Omental fat pad (tissue), 4 donors: ENCODE measurements at places on chromosomes 11 and 22. TPM values are rescaled to one million over a fixed set of nuclear protein-coding genes. Genes with fewer than 3 reads are reported as not detected.

LIPT2 gene
- 4.7 TPM for total RNA-seq

SEPTIN3 gene
- 0.72 TPM for total RNA-seq

TSPAN18 gene
- 3.5 TPM for total RNA-seq

- no peak for DNase-seq
These were observed 231.1 kb upstream of the MPPED2 start for GRCh38 chr11:30816959-30817880.

DNA sequence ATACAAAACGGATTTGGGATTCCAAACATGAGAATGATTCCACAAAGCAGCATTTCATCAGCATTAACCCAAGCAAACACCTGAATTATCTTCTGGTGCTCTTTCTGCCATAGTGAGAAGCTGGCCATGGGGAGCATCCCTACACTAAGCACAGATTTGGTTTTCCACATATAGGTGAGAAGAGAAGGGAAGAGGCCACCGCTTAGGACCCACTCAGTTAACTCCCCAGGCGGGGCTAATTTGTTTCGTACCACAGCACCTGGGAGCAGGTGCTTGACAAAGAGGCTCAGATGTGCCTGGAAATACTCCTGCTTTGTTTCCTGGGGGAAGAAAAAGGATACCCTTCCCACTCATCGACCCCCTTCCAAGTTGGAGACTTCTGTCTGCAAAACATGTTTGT, 64.2 kb downstream of the RAB30 start:
- no peak for DNase-seq

- no peak for DNase-seq
These were observed 480 bp upstream of the MTMR2 start for GRCh38 chr11:95924414-95924760.

DNA sequence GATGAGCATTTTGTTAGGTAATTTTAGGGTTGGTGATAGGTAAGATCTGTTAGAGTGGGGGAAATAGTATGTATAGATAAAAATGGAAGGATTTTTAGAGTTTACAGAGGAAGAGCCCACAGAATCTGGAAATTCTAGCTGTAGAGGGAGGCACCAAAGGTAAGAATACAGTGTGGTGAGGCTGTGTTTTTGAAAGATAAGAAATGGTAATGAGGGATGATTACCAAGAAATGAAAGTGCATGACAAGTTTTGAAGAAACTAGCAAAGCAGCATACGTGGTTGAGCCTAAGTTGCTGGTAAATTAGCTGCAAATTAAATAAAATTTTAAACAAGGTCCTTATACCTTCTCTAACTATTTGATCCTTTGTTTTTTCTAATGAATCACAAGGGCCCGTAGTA, 14.6 kb upstream of the RASSF10 start:
- DNase-seq: no peak
